ENCODE measurements at places on chromosomes 7 and 10.

DNA sequence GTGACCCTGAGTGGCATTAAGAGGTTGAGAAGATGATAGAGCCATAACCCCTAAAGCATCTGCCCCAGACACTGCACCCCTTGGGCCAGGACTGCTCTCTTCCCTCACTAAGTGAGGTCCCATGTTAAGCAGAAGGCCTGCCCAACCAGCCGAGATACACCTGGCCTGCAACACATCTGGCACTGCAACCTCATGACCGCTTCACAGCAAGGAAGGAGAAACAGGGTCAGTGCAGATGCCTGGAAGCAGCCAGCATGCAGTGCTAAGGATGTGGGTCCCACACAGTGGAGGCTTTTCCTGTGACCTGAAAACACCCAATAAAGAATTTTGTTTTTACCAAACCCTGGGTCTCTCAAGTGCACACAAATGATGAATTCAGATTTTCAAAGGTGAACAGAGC, 7.4 kb downstream of the NOD1 start:
- no peak for DNase-seq

DNA sequence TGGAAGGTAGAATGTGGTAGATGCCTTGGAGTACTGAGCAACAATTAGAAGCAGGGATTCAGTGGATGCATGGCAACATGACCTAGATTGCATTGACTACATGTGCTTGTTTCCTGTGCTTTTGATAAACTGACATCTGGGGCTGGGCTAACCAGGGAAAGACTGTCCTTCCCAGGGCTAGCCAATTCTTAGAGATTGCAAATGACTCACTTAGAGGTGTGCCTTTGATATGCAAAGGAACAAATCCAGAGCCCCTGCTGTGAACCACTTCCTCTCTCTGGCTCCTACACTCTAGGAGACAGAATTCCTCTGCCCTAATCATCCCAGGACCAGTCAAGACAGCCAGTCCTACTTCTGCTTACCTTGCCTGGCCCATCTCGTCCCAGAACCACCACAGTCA, 651.5 kb downstream of the LRMDA start:
- no peak for DNase-seq

- DNase-seq, result no peak
These were observed 482.0 kb upstream of the PCDH15 start for GRCh38 chr10:55283031-55283430.

- no peak for DNase-seq
These were observed 24.2 kb upstream of the DDC start for GRCh38 chr7:50589364-50589763.

DNA sequence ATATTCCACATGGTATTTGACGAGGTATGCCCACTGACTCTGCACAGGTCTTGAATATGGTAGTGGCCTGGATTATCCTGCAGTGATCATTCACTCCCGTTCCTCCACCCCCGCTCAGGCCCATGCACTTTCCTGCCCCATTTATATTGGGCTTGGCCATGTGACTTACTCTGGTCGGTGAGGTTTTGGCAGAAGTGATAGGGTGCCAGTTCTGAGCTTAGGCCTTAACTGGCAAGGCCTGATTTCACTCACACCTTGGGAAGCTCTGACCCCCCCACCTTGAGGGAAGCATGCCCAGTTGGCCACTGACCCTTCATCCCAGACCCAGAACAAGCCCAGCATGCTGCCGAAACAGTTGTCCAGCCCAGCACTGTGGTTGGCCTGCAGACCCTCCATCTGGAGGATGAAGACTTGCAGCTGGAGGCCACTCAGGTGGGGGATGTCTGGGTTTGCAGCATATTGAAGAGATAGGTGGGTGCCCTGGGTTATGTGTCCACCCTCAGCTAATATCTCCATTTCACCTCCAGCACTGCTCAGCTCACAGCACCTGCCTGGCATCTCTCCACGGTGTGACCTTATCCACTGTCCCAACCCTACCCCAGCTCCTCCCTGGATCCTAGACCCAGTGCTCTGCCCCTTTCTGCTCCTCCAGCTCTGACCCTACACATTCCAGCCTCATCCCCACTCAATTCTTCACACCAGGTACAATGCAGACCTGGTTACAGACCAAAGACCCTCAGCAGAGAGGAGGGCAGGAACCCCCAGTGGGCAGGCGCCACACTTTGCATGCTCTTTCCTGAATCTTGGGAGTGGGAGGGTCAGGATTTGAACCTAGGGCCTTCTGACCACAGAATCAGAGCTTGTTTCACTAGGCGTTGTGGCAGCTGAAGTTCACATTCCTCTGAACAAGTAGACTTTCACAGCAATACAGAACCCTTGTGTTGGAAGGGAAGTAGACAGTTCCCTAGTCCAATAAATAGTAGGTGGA, 138.1 kb upstream of the CHST15 start:
- DNase-seq, result no peak

DNA sequence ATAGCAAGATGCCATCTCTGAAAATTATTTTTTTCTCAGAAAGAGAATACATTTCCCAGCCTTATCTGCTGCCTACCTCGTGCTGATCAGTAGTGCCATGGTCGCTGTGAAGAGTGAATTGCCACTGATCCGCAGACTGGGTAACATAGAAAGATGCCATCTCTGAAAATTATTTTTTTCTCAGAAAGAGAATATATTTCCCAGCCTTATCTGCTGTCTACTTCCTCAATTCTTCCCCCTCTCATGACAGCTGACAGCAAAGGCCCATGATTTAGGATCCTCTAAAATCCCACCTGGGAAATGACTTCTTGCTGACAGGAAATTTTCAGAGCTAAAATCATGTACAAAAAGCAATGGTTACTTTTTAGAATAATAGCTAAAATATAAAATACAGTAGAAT, 92.5 kb upstream of the AHR start:
- no peak for DNase-seq

- DNase-seq, result no peak
These were observed 1.8 kb upstream of the CEP41 start for GRCh38 chr7:130442601-130443000.

- no peak for DNase-seq
These were observed 10.1 kb downstream of the FOXL3 start for GRCh38 chr7:300048-300447.

GRCh38 chr10:117136391-117136975, 1.6 kb downstream of the VAX1 start:
- DNase-seq, result no peak

DNA sequence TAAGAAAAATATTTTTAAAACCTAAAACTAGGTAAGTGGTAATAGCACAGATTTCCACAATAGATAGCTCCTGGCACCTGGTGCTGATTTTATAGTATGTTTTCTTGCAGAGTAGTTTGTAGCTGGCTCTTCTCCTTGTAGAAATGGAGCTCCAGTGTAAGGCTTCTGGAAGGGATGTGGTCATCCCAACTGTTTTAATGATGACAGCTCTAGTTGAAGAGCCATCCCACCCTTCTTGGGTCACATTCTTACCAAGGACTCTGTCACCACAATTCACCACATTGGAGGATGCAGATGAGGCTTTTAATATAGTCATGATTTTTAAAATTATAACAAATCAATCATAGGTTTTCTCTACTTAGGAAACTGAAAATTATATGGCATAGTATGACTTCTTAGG, 31.0 kb downstream of the TES start:
- no peak for DNase-seq

DNA sequence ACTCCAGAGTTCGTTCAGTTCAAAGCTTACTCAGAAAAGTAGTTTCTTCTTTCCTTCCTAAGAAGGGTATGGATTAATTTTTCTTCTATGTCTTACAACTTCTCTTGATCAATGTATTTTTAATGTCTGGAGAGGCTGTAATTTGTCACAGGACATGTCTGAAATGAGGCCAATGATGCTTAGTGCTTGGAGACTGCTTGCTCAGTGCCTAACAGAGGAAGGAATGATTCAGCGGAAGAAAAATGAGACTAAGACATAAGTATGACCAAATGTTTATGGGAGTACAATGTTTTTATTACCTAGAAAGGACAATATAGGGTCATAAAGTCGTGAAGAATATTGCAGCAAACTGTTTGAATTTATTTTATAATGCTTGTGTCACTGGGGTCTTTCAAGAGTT, 43.3 kb downstream of the GPR37 start:
- DNase-seq, result no peak

GRCh38 chr10:67114945-67115344, 189.1 kb downstream of the LRRTM3 start:
- no peak for DNase-seq

DNA sequence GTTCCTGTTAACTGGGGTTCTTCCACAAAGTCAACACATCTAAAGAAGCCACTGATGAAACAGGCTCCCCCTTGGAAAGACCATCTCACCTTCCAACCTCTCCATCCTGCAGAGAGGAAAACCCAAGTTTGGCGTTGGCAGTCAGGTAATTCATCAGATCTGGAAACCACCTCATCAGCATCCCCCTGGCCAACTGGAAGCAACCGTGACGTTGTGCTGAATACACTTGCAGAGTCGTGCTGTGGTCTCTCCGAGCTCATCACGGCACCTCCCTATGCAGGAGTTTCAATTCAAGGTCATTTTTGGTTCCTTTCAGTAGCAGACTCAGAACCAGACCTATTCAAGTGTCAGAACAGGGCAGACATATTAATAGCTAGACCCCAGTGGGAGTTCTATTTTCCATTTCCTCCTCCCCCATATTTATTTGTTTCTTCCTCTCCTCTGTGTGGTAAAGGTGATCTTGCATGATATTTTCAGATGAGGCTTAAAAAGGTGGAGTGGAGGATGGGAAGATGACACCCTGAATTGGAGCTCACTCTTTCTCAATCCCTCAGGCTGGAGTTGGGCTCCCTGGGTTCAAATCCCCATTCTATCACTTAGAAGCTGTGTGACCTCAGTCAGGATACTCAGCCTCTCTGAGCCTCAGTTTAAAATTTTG, 149.1 kb upstream of the ADO start:
- DNase-seq, result no peak

DNA sequence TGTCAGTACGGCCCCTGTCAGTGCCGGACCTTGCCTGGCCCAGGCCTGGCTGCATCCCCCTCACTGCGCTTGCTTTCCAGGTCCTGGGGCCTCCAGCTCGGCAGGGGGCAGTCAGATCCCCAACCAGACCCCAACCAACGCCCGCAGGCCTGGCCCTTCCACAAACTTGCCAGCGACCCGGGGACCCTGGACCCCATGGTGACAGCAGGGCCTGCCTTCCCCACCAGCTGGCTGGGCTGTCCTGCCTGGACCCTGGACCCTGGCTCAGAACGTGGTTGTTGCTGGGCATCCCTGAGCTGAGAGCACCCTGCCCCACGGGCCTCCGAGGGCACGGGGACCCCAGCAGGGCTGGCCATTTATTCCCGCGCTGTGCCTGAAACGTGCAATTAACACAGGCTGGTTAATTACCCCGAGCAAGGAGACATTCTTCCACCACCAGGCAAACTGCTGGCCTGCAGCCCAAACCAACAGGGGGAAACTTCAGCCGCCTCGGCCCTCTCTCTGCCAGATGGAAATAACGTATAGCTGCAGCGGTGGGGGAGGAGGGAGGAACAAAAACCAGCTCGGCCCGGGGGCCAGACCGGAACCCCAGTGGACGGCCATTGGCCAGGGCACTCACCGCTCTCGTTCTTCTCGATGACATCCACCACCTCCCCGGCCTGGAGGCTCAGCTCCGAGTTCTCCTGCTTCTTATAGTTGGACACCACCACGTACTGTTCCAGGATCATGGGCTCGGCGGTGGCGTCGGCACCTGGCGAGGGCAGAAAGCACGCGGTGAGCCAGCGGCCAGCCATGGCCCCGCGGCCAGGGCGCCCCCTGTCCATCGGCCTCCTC, 167.1 kb downstream of the NEURL1 start:
- no peak for DNase-seq

GRCh38 chr10:29908962-29909361, 150.4 kb downstream of the JCAD start:
- no peak for DNase-seq

DNA sequence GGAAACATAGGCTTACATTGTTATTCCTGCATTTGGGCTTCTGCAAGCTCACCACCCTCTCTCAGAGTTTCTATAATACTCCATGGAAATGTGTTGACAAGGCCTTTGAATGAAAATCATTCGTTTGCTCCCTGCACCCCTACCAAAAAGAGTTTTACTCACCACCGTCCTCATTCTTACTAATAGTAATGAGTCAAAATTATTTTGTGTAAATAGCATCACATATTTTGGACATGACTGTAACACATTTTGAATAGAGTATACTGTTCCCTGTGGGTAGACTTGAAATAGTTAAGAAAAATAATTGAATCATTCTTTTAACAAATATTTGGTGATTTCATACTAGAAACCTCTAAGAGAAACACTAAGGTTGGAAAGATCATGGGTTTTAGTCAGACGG, 84.6 kb downstream of the AKAP9 start:
- no peak for DNase-seq

DNA sequence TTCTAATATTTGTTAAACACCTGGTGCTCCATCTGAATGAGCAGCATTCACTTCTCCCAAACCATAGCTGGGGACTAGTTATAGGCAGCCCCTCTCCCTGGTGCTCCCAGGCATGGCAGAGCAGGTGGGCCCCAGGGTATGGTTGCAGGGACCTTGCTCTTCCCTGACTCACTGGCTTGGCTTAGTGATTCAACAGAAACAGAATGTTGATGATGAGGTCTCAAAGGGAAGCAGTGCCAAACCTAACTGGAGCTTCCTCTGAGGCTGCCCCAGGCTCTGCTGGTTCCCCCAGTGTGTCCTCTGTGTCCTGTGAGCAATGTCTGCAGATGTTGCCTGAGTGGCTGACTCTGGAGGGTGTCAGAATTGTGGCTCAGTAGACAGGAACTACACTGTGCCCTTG, 3.7 kb downstream of the GPR26 start:
- DNase-seq, result no peak

DNA sequence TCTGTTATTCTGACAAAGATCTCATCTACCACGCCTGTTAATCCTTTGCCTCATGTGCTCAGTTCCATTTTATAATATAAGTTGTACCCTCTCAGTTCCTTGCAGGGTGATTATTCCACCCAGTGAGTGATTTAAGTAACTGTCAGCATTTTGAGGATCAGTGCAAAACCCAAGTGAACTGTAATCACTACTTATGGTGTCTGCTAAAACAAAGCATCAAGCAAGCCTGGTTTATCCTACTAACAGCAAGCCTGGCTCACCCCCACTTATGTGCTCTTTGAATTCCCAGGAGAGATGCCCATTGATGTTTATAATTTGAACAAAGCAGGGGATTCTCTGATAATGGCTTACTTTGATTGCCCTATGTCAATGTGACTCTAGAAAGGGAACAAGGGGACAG, 186.8 kb upstream of the LRGUK start:
- DNase-seq, result no peak

DNA sequence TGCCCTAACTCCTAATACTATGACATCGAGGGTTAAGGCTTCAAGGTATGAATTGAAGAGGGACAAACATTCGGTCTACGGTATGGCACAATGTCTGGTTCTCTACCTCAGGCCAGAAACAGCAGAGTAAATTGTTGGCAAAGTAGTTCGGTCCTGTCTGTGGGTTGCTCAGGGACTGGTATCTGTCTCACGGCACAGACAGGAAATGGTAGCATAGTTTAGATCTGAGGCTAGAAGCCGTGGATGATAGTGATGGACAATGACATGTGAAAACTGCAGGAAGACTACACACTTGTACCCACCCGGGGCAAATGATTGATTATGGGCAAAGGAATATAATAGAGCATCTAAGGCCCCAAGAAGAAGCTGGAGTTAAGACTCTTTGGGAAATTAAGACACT, 106.2 kb downstream of the TWIST1 start:
- DNase-seq, result no peak

- no peak for DNase-seq
These were observed 1.9 kb upstream of the CUL1 start for GRCh38 chr7:148696787-148697186.

GRCh38 chr7:12130609-12131008, 80.5 kb upstream of the TMEM106B start:
- no peak for DNase-seq

- no peak for DNase-seq
These were observed 102.5 kb downstream of the CD36 start for GRCh38 chr7:80740778-80741545.

GRCh38 chr10:23742368-23742767, 303.5 kb downstream of the OTUD1 start:
- DNase-seq, result no peak
